ENCODE measurements at places on chromosomes 6 and 20. TPM values are rescaled to one million over a fixed set of nuclear protein-coding genes. Genes with fewer than 3 reads are reported as not detected.

DNA sequence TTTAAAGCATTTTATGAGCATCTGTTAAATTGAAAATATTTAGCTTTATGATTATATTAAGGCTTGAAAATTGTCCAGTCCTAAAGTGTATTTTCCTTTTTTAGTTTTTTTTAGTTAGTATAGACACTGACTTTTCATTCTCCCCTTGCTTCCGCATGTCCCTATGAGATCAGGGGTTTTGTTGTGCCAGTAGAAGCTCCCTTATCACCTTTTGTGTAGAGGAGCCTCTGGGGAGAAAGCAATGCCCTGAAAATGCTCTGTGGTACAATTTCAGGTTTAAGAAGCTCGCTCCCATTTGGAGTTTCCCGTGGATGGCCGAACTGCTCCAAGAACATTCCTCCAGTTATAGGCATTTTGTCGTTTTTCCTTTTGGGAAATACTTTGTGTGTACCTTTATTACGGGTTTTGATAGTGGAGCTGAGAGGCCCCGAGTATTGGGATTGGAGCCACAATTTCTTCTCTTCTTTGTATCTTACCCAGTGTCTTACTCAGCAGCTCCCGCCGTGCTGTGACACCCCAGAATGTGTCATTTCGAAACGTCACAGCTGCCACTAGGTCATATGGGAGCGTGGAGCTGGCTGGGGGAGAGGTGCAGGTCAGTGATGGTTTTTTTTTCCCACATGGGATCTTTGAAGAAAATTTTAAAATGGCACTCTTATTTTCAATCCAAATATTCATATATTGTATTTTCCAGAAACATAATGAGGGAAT, 49.9 kb downstream of the RPRD1B start:
- DNase-seq: no peak

DNA sequence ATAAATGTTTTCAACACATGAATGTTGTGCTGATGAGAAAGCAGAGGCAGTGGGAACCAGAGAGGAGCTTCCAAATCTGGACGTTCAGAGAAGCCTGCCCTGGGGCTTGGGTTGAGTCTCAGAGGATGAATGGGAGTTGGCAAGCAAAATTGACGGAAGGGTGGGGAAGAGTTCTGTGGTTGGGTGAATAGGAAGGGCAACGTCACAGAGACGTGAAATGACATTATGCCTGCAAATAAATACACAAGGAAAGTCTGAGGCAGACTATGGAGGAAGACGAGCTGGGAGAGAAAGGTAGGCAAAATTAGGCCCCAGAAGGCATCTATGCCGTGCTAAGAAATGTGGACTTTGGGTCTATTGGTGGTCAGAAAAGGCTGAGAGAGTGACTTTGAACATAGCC, 25.2 kb upstream of the SGK1 start:
- no peak for DNase-seq

- DNase-seq: no peak
These were observed 8.5 kb upstream of the PDYN start for GRCh38 chr20:2002365-2002764.

TFAP2C gene
- total RNA-seq: 0.50 TPM

DNA sequence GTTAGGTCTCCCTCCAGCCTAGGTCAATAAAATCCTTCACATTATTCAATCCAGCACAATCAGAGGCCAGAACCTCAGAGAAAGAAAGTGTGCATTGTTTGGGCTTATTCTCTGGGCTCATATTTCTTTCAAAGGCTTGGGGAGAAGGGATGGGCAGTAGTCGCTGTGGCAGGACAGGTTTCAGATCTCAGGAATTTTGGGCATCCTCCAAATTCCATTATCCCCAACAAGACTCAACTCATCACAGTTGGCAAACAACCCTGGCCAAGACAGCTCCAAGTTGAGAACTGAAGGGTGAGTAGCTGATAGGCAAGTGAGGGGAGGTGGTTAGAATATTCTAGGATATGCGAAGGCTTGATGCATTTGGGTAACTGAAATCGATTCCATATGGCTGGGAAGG, 27.2 kb upstream of the CHD6 start:
- DNase-seq: no peak

DNA sequence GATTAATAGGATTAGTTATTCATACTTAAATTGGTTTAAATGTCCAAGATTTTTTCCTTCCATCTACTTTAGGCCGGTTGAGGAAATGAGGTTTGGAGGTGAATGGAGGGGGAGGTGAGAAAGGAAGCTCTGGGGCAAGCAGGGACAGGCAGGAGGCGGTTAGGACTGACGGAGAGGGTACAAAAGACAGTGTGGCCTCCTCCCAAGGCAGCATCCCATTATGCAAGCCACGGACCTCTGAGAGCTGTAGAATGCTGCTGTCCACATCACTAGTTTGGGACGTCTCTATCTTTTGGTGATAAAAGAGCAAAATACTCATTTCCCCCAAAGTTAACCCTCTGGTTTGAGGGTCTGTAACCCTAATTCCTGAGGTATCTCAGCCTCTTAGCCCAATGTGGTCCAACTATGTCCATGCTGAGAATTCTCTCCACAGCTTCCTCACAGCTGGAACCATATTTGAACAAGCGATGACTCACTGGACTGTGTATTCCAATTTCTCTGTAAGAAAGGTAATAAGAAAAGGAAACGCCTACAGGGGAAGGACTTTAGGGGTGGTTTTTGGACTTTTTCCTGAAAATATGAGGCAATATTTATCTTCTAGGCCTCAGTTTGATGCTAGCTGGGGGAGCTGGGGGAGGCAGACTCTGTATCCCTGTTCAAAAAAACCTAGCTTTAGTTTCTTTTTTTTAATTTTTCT, 172.2 kb downstream of the TFAP2B start:
- DNase-seq: no peak

GRCh38 chr6:93424303-93425064, 5.1 kb upstream of the EPHA7 start:
- peak; percentile 69 for DNase-seq

KCNK16 gene
- not detected for total RNA-seq

GRCh38 chr6:7188492-7188891, 80.7 kb downstream of the RREB1 start:
- DNase-seq: no peak

DNA sequence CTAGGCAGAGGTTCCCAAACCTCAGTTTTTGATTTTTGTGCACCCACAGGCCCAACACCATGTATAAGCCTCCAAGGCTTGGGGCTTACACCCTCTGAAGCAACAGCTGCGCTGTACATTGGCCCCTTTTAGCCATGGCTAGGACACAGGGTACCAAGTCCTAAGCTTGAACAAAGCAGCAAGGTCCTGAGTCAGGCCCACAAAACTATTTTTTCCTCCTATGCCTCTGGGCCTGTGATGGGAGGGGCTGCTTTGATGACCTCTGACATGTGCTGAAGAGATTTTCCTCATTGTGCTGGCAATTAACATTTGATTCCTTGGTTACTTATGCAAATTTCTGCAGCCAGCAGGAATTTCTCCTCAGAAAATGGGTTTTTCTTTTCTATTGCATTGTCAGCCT, 262.2 kb upstream of the CEP162 start:
- no peak for DNase-seq

B3GALT4 gene
- 12.9 TPM for total RNA-seq

DNA sequence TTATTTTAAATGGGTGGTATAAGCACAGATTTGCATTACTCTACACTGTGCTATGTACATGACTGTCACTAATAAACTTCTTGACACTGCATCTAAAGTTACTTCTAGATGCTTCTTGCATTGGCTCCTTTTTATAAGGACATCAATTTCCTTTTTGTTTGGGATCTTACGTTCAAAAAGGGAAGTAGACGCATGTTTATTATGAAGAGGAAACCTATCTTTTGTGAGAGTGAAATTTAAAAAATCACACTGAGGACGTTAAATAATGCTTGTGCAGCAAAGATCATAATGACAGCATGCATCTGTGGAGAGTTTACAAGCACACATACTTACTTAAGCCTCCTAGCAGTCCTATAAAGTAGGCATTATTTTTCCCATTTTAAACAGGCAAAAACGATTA, 479.5 kb downstream of the CD83 start:
- no peak for DNase-seq

AKAP7 gene
- total RNA-seq: 67.1 TPM

DNA sequence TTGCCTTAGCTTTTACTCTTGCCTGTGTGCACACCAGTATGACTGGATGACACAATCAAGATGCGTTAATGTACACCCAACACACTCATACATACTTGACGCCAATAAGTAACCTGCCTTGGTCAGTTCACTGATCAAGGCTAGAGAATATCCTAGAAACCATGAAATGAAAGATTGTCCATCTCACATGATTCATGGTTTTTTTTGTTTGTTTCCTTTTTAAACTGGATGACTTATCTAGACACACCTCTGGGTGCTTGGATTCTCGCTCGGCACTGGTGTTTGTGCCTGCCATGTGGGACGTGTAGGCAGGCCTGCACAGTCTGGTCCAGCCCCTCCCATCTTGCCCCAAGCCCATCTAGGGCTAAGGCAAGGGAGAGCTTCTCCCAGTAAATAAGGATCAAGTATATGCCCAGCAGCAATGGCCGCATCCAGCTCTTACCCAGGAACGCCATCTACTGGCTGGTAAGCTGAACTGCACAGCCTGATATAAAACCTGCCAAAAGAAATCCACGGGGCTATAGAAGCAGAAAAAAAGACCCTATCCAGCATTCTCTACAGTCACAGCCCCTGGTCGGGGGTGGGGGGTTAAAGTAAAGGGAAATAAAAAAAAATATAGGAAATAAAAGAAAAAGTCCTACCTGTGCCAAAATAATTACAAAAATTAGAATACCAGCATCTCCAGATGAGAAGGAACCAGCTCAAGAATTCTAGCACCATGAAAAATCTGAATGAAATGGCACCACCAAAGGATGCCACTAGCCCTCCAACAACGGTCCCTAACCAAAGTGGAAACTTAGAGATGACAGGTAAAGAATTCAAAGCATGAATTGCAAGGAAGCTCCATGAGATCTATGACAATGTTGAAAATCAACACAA, 73.3 kb downstream of the OTOR start:
- DNase-seq: no peak

DNA sequence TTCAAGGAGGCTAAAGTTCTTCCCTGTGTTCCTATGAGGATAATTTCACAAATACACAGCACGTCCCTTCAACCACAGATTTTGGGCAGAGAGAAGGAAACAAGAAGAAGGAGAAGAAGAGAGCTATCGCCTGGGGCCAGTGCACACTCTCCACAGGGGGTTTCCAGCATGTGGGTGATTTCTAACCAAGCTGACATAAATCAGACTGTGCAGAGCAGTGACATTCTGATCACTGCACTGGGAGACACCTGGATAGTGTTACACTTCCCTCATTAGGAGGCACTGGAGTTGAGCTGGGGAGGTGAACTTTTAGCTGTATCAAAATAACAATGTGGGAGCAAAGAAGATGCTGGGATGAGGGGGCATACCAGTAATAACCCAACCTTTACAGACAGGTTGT, 71.8 kb upstream of the CENPW start:
- DNase-seq: no peak

DNA sequence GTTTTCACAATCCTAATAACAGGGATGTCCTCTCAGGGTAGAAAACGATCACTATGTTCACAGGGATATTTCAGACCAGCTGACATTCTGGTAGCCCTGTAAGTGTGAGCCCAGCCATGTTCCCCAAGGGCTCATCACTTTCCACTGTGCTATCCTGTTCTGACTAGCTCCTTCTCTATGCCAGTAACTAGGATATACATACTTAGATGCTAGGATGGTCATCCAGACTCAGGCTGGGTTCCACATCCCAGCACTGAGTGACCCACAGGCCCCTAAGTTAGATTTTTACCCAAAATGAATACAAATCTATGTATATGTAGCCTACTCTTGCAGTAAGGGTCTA, 83.0 kb downstream of the CD164 start:
- no peak for DNase-seq

TOP1 gene
- 33.1 TPM for total RNA-seq

GRCh38 chr20:61252601-61253263, 671 bp downstream of the CDH4 start:
- no peak for DNase-seq

DNA sequence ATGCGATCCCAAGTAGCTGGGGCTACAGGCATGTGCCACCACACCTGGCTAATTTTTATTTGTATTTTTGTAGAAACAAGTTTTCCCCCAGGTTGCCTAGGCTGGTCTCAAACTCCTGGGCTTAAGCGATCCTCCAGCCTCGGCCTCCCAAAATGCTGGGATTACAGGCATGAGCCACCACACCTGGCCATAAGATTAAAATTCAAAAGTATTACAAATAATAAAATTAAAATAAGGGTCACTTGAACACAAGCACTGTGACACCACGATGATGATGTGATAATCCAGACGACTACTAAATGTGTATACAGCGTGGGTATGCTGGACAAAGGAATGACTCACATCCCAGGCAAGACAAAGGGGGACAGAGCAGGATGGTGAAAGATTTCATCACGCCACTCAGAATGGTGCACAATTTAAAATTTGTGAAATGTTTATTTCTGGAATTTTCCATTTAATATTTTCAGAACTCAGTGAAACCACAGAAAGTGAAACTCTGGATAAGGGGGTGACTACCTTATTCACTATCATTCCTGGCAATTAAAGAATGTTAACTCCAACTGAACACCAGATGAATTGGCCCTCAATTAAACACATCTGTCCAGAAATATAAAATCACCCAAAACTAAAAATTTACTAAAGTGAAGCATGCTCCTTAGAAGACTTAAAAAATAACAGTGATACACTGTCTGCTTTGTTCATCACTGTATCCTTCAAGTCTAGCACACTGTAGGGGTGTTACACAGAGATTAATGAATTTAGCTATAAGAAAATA, 13.1 kb downstream of the B4GALT5 start:
- no peak for DNase-seq

GRCh38 chr6:5395719-5396118, 134.4 kb downstream of the FARS2 start:
- DNase-seq: no peak

DNA sequence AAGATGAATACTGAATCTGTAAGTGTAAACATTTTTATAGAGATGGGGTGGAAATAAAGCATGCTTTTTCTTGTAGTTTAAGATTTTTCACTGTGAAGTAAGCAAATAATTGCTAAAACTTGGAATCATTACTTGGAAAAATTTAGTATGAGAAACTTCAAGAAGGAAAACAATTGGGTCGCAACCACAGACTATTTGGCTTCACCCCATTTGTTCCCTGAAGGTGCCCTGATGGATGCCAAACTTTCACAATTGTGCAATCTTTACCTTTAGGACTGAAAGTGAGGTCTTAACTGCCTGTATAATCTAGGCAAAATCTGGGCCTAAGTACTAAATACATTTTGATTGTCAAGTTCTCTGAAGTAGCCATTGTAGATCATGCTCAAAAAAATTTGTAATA, 330.1 kb downstream of the HDGFL1 start:
- no peak for DNase-seq

SYNCRIP gene
- total RNA-seq: 60.8 TPM

PTGIS gene
- 18.4 TPM for total RNA-seq

Measured in spinal cord (tissue), 10 donors.